ENCODE measurements at places on chromosomes 16 and 17.
A peak's percentile ranks its signal among the peaks of the same experiment; 100 is the strongest.

GRCh38 chr16:75109732-75110243 is 6.8 kb downstream of the LDHD start:
- no peak for DNase-seq

- no peak for DNase-seq
Measured at GRCh38 chr16:57577691-57578224, 35.3 kb downstream of the ADGRG5 start.

DNA sequence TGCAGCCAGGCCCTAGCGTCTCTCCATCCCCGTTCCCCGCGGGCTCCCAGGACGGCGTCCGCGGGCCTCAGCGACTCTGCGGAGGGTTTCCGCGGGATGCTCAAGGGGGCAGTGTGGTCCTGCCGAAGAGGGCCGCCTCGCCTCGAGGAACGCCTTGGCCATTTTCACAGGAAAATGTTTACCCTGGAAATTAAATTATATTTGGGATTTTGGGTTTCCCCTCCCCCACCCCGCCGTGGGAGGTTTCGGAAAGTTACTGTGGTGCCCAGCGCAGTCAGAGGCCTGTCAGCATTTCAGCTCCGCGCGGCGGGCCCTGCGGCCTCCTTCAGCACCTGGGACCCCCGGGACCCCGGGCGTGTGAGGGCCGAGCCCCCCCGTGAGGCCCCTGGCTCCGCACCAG is 94.5 kb downstream of the PCTP start:
- peak; percentile 23 for DNase-seq

DNA sequence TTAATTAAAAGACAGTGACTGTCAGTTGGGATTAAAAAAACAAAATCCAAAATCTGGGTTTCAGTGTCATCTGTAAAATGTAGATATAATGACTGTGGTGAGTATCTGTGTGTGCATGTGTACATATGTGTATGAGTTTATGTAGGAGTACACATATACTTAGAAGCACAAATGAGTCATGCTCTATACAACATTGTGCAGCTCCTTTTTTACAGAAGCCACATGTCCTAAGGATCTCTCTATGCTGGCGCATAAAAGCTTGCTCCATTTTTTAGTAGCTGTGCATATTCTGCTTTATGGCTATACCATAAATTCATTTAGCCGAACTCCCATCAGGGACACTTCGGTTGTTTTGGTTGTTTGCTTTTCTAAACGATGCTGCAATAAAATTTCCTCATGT is 125.2 kb upstream of the EEF2KMT start:
- no peak for DNase-seq

DNA sequence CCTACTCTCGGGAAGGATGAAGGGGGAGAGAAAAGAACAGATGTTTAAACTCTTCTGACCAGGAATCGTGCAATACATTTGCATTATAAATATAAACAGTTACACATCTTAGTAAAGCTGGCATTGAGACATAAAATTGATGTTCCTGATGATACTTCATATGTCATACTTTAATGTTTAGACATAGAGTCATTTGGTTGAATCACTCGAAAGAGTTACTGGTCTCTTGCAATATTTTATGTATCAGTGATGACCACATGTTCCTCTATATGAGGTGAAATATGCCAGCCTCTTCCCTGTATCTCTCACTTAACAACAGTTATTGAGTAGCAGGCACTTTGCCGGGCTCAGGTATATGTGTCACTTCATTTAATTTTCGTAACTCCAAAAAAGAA is 49.7 kb upstream of the PMFBP1 start:
- DNase-seq: no peak

GRCh38 chr17:76641501-76641900 is 2.1 kb downstream of the ST6GALNAC1 start:
- DNase-seq: no peak

DNA sequence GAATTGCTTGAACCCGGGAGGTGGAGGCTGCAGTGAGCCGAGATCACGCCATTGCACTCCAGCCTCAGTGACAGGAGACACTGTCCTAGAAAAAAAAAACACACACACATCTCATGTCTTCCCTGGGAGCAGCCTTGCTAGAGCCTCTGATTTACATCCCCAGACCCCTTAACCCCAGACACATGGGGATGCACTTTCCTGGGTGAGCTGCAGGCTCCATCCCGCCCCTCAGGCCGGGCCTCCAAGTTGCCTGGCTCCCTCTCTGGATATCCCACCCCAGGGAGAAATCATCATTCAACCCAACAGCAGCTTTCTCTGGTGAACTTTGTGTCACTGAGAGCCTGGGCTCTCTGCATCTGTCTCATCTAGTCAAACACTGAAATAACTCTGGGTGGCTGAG is 21.5 kb downstream of the SRL start:
- DNase-seq: no peak

DNA sequence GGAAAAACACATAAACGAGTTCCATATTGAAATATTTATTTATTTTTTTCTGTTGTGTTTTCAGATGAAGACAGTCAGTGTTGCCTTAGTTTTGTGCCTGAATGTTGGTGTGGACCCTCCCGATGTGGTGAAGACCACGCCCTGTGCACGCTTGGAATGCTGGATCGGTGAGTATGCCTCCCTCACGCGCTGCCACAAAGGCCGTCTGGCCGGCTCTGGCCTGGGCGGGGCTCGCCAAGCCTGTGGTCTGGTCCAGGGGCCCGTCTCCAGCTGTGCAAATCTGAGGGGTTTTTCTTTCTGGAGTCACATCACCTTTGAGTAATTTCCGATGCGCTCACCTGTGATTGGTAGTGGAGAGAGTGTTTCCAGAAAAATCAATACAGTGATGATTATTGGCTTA is 81.0 kb downstream of the RPTOR start:
- DNase-seq: no peak

GRCh38 chr16:89368604-89369249 is 121.6 kb downstream of the ANKRD11 start:
- DNase-seq: no peak

DNA sequence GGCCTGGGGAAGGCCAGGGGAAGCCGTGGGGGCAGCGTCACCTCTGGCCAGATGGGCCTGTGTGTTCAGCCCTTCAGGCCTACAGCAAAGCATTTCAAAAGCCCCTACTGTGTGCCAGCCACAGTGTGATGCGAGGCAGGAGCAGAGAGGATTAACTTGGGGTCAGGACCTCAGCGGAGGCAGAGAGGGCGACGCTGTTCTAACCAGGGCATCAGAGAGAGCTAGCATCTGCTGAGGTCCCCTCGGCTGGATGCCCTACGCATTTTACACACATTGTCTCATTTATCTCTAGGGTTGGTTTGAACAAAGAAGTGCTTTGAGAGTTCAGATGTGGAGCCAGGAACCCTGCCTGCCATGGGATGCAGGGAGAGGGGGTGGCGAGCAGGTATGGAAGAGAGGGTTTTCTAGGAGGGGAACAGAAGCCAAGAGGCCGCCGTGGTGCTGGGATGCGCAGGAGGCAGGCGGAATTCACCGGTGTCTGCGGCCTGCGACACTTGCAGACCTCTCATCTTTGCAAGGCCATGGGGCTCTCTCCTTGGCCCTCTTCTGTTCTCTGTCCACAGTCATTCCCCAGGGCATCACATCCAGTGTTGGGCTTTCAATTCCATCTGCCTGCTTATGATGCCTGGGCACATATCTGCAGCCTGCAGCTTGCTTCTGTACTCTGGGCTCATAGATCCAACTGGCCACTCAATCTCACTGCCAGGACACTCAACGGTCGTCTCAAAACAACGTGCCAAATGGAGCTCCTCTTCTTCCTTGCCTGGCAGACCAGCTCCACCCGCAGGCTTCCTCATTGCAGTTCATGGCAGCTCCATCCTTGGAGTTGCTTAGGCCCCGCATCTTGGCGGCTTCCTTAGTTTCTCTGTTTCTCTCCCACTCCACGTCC is 8.1 kb upstream of the NKD1 start:
- DNase-seq: no peak

DNA sequence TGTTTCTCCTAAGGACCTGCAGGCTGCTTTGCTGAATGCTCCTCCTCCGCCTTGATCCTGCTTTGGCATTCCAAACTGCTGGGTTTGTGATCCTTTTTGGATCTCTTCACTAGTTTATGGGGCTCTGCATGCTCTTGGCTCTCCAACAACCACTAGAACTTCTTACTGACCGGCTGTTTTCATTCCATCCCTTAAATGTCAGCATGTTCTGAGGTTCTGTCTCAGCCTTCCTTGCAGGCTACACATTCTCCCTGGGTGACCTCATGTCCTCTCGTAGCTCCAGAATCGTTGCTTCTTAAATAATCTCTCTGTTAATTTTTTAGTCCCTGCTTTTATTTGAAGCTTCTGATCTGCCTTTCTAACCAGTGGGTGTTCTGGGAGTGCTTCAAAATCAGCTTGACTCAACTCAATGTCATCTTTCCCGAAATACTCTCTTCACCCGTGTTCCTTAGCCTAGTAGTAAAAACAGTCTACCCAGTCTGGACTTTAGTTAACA is 119.0 kb upstream of the HS3ST2 start:
- no peak for DNase-seq

DNA sequence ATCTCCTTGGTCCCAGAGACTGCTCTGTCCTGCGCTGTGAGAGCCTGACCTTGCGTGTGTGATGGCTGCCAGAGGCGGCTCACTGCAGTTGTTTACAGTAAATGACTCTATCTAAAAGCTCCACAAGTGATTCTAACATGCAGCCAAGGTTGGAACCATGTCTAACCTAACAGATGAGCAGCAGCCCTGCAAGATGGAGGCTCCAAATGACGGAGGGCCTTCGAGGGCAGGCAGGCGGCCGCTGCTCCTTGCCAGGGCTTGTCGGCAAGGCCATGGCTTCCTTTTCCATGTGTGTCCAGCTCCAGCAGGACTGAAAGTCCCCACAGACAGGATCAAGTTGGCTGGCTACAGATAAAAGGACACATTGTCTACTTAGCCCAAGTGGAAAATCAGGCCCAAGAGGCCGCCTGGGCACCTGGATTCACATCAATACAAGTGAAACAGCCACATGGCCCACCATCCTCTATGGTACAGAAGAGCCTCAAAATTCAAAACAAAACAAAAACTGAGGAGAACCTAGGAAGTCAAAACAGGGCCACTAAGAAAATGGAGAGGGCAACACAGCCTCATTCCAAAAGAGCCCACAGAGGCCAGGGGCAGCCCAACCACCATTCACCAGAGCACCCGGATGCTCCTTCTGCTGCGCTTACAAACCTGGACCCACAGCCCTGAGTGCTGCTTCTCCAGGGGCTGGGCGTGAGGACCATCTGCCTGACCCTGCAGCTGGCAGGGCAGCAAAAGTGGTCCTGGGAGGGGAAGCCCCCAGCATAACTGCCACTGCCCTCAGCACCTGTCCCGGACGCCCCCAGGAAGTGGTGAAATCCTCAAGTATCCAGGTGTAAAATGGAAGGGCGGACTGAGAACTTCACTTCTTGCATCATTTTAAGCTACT is 65.0 kb downstream of the AMFR start:
- no peak for DNase-seq

DNA sequence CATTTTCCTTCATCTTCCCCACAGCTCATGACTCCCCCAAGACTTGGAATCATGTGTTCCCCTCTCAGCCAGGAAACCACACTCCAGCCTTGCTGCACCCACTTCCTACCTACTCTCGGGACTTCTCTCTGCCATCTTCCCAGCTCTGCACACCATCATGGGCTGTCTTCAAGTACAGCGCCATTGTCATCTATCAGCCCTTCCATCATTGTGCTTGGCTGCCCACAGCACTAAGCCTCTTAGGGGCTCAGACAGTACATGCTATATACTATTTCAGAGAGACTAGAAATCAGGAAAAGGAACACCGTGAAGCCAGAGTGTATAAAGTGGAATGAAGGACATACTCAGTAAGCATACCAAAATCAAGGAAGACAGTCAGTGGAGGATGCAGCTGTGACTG is 64.7 kb downstream of the CDH11 start:
- no peak for DNase-seq

DNA sequence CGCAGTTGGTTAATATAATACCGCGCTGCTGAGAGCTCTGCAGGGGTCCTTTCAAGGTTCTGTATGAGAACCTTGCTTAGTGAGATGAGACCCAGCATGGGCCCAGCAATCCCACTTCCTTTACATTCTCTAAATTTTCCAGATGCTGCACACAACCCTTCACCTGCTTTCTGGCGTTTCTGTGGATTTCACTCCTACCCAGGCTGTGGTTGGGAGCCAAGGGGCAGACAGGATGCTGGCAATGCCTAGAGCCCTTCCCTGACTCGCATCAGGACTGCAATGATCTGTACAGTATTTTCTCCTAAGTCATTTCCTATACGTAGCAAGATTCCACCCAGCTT is 10.1 kb upstream of the PIPOX start:
- DNase-seq: no peak

DNA sequence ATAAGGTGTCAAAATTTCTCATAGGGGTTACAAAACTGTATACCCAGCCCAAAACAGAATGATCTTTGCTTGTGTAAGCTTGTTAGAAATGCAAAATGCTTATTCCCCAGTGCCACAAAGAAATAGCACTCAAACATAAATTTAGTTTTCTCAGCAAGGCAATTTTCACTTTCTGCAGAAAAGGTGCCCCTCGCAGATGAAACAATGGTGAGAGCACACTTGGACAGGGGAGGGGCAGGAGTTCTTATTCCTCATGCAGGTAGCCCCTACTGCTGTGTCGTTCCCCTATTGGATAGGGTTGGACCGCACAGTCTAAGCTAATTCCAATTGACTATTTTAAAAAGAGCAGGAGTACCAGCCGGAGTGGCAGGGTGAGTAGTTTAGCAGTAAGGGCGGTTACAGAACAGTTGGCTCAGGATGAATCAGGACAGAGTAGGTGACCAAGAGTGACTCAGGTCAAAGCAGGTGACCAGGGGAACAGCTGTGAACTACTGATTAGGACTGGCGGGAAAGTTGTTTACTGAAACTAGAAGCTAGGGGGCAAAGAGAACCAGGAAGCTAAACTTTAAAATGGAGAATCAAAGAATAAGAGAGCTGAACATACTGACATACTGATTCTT is 5.5 kb upstream of the LDHD start:
- no peak for DNase-seq

- no peak for DNase-seq
Measured at GRCh38 chr16:15564604-15565339, 78.2 kb downstream of the MARF1 start.

GRCh38 chr16:12530302-12530701 is 273.4 kb downstream of the CPPED1 start:
- DNase-seq: peak; percentile 83

DNA sequence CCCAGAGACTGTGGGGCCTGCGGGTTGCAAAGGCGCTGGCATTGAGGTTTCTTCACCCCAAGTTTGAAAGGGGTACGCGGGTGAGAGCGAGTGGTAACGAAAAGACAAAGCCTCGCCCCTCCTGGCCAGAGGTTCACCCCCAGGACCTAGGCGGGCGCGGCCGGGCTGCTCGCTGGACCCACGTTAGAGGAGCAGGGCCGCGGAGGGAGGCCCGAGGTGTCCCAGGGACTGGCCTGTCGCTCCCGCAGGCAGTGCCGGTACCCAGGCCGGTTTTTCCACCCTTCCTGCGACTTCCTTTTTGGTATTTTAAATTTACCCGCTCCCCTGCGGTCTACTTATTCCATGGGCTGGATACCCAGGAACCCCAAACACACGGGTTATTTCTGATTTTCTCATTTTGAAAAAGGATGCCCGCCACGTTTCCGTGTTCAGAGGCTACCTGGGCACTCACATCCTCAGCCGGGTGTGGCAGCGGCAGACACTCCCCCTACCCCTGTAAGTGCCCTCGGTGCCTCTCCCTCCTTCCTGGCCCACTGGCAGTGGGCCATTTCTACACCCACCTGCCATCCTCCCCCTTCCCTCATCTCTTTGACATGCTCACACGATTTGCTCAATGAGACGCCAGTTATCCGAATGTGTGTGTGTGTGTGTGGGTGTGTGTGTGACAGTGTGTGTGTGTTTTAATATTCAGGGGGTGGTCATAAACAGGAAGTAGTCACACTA is 1.6 kb upstream of the FOXL1 start:
- DNase-seq: no peak

Measured in suppressor macrophage treated with lipopolysaccharide for 1 hour (primary cell).